BJ (cell line): ENCODE measurements at places on chromosomes 2 and 18. TPM values are rescaled to one million over a fixed set of nuclear protein-coding genes. Genes with fewer than 3 reads are reported as not detected.

The MAL gene
- polyA plus RNA-seq: not detected in 2 replicates

The TGFA gene
- polyA plus RNA-seq: 0.06 and 0.13 TPM in 2 replicates

The STARD6 gene
- not detected in 2 replicates for polyA plus RNA-seq

The DLX2 gene
- polyA plus RNA-seq: 0.16 and 0.20 TPM in 2 replicates

- no peak for DNase-seq
Observed at GRCh38 chr2:98871506-98871905, 64.5 kb downstream of the CRACDL start.

- DNase-seq: no peak
Observed at GRCh38 chr2:126656431-126657147, 631 bp downstream of the GYPC start.

- DNase-seq: no peak
Observed at GRCh38 chr2:215942194-215942593, 71.2 kb downstream of the MREG start.

GRCh38 chr2:33420726-33421125, 55.7 kb upstream of the RASGRP3 start:
- no peak for DNase-seq

- no peak for DNase-seq
Observed at GRCh38 chr2:162232027-162232426, 11.2 kb downstream of the FAP start.

DNA sequence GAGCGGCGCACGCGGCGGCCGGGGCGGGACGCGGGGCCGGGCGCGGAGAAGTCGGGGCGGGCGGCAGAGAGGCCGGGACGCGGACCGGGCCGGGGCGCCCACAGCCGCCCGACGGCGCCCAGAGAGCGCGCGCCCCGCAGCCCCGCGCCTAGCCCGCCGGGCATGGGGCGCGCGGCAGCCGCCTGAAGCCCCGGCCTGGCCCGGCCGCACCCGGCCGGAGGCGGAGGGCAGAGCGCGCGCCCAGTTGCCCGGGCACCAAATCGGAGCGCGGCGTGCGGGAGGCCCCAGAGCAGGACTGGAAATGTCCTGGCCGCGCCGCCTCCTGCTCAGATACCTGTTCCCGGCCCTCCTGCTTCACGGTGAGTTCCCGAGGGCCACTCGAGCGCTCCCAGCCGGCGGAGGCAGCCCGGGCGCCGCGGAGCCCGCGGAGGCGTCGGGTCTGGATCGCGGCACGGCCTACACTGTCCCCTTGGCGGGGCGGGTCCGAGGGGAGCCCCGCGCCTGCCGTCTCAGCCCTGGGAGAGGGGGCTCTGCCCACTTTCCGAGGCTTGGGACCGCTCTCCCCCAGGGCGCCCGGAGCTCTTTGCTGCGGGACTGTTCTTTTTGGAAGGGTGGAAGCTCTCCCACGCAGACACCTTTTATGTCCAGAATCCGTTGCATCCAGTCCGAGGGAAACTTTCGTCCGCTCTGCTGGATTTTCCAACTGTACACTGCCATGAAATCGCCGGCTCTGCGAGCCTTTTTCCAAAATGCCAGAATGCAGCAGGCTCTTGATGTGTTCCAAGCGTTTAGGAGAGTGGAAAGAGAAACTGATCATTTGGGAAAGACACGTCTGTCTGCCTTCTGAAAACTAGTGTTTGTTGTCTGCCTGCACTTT, 484 bp downstream of the APCDD1 start:
- no peak for DNase-seq

DNA sequence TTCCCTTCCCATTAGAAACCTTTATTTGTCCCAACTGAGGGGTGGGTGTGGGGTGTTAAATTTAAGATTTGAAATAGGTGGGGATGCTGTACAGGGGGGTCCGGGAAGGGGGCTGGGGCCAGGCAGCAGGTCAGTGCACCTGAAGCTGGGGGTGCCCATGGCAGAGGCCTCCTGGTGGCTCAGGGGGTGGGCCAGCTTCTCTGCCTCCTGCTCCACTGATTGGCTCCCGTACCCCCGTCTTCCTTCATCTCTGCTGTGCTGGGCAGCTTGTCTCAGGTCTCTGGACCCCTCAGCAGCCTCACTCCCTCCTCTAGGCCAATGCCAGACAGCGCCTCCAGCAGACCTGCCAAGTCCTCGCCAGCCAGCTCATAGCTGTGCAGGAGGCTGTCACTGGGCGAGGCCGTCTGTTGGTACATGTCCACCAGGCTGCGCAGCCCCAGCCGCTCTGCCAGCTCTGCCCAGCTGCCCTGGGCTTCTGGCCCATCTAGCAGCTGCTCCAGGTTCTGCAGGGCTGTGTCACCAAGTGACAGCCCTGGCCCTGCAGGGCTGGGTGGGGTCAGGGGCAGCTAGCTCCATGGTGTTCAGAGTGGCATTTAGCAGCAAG, 2.0 kb upstream of the ANKRD62 start:
- no peak for DNase-seq

DNA sequence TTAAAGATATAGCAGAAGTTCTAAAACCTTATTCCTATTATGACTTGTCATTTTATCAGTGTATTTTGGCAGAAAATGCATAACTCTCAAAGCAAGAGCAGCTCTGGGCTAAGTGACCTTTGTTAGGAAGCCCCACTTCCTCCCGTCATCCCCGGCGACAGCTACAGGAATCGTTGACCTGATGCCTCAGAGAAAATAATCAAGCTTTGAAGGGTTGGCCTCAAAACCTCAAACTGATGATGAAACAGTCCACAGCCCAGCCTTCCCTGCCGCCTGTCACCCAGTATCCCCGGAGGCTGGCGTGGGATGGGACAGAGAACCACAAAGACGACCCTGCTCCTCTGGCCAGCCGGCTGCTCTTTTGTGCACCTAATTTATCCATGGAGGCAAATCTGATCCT, 65.3 kb downstream of the KCNF1 start:
- DNase-seq: no peak

DNA sequence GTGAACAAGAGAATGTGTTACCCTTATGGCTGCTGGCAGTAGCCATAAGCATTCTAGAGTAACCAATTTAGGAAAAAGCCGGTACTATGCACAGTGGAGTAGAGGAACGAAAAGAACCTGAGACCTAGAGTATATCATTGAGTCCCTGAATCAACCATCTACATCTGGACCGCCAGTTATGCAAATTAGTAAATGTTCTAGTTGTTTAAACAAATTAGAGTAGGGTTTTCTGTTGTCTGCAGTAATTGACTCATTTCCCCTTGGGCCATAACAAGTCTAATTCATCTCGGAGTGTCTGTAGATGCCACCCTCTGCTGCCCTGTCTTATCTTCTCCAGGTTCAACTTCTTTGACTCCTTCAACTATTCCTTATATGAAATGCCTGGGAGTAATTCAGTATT, 60.1 kb upstream of the CAPN13 start:
- DNase-seq: no peak

DNA sequence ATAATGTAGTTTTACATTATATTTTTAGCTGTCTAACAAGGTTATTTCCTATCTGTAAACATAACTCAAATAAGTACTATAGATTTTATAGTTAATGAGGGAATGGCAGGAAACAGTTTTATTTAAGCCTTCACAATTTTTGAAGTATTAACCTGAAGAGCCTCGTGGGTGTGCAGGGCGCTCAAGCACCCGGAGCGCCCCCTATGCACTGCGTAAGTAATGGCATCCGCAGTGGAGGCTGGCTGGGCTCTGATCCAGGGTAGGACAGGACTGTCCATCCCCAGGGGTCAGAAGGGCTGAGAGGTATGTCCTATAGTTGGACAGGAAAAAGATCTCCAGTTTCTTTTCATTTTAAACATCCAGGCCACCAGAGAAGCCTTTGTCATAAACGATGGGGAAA, 8.2 kb upstream of the GBX2 start:
- no peak for DNase-seq

- no peak for DNase-seq
Observed at GRCh38 chr2:56292951-56293350, 109.2 kb downstream of the CCDC85A start.

GRCh38 chr18:75694292-75694691, 266.8 kb upstream of the SMIM21 start:
- DNase-seq: no peak

GRCh38 chr18:74019864-74020263, 127.8 kb downstream of the FBXO15 start:
- no peak for DNase-seq

- DNase-seq: no peak
Observed at GRCh38 chr18:38481576-38481975, 916.0 kb upstream of the CELF4 start.

- no peak for DNase-seq
Observed at GRCh38 chr2:216533609-216534008, 35.0 kb downstream of the RPL37A start.

- DNase-seq: no peak
Observed at GRCh38 chr2:27082773-27083409, 3.7 kb upstream of the KHK start.

DNA sequence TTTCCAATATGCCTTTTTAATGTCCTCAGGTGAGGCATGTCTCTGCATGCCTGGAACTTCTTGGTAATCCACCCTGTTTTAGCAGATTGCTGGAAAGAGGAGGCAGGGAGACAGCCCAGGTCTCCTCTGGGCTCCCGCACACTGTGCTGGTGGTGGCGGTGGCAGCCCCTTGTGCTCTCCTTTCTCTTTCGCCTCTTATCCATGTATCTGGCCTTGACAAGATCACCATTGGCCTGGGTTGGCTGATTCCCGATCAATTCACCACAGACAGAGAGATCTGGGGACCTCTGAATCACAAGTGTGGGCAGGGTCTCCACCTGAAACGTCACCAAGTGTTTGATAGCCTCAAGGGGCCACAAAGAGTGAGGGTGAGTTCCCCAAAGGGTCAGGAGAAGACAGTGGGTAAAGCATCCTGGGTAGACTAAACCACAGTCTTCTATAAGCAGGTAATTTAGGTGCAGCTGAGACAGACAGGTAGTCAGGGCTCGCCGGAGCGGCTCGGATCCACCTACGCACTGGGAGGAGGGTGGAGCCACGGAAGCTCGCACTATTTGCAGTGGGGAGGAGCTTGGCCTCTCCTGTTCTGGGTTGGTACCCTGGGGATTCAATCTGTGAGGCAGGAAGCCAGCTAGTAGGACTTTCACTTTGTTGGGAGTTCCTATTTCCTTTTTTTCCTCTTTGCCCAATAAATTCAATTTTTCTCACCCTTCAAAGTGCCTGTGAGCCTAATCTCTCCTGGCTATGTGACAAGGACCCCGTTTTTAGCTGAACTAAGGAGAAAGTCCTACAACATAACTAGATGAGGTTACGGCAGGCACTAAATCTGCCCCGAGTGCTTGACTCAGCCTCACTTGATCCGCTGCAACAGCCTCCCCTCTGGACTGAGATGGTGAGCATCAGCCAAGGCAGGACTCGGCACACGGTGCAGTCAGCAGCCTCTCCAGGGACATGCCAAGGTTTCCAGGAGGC, 57.6 kb downstream of the SLC4A3 start:
- DNase-seq: no peak

DNA sequence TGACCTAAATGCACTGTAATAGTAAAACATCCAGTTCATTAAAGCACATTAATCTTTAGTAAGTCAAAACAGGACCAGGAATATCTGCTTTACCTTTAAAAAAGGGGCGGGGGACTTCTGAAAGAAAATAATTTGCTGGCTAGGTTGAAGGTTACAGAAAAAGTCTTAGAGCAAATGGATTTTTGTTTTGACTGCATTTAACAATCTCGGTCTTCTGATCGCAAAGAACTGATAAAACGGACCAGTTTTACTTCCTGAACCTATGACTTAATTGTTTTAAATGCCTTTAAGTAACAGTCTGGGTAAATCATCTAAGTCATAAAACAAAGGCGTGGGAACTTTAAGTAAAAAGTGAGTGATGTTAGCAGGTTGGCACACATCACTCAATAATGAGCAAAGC, 783 bp downstream of the BUB1 start:
- no peak for DNase-seq

- DNase-seq: no peak
Observed at GRCh38 chr2:139867601-139868226, 1087.5 kb upstream of the NXPH2 start.

DNA sequence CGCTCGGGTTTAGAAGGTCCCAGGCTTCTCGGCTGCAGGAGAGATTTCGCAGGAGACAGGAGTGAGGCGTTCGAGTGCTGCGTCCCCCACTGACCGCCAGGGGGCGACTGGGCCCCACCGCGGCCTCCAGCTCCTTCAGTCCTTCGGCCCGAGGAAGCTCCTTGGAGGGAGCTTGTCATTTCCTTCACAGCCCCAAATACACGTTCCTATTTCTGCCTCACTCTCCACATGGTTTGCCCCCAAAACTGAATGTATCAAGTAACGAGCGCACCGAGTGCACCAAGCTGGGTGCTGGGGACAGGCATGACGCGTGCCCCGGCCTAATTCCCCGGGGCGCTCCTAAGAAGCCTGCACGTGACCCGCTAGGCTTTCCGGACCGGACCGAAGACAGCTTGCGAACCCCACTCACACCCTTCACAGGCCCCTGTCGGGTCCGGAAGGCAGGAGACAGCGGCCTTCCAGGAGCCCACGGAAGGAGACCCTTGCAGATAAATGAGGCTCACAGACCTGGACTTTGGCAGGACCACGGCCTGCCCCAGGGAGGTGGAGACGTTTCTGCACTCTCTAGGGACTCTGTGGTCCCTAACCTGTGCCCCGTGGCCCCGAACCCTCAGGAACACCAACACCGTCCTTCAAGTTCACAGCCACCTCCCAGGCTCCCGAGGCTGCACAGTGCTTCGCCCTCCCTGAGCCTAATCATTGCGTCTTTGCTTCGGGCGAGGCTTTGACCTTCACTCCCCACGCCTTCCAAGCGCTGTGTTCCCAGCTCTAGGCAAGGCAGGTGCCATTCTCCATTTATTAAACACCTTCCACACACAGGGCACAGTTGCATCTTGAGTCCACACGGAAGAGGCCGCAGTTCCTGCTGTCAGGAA, 13.0 kb upstream of the FAHD2A start:
- DNase-seq: no peak

- DNase-seq: no peak
Observed at GRCh38 chr2:152099367-152100050, 665 bp upstream of the CACNB4 start.

- no peak for DNase-seq
Observed at GRCh38 chr2:85071096-85071495, 62.1 kb upstream of the TCF7L1 start.

GRCh38 chr2:71563872-71564271, 110.5 kb downstream of the DYSF start:
- no peak for DNase-seq
